ENCODE measurements at places on chromosomes 7 and 10.

- DNase-seq = no peak
Observed at GRCh38 chr7:77327067-77327931, 88.8 kb downstream of the GSAP start.

DNA sequence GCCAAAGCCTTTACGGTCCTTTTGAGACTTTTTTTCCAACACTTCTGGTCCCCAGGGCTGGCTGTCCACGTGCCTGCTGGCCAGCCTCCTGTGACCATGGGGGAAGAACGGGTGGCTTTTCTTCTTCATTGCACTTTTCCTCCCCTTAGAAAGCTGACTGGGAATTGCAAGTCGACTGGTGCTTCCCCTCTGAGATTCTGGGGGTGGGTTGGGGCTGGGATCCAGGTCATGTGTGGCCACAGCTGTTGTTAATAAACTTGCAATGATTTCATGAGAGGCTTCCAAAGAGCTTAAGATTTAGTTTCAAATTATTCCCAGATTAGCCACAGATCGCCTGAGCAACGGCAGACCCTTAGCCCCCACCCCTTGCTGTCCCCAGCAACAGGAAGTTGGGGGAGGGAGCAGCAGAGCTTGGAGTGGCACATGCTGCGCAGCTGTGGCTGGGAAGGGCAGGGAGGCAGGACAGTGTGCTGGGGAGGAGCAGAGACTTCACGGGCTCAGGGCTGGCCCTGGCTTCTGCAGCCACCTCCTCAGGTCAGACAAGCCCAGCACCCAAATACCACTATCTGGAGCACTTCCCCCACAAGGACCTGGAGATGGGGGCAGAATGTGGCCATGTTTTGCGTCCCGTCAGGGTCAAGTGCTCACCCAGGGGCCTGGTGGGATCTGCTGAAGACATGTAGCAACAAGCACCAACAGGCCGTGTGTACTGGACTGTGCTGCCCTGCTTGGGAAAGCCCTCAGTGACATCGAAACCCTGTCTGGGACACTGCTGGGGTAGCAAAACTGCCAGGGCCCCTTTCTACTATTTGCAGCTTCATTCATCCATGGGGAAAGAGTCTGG is 147.1 kb downstream of the RNF216 start:
- DNase-seq = no peak

- no peak for DNase-seq
Observed at GRCh38 chr10:7563368-7563767, 103.4 kb downstream of the ITIH5 start.

- DNase-seq = no peak
Observed at GRCh38 chr10:110651044-110651958, 7.2 kb downstream of the RBM20 start.

- no peak for DNase-seq
Observed at GRCh38 chr7:133702078-133702477, 425.1 kb upstream of the LRGUK start.

- no peak for DNase-seq
Observed at GRCh38 chr7:106064771-106065574, 47.1 kb downstream of the SYPL1 start.

DNA sequence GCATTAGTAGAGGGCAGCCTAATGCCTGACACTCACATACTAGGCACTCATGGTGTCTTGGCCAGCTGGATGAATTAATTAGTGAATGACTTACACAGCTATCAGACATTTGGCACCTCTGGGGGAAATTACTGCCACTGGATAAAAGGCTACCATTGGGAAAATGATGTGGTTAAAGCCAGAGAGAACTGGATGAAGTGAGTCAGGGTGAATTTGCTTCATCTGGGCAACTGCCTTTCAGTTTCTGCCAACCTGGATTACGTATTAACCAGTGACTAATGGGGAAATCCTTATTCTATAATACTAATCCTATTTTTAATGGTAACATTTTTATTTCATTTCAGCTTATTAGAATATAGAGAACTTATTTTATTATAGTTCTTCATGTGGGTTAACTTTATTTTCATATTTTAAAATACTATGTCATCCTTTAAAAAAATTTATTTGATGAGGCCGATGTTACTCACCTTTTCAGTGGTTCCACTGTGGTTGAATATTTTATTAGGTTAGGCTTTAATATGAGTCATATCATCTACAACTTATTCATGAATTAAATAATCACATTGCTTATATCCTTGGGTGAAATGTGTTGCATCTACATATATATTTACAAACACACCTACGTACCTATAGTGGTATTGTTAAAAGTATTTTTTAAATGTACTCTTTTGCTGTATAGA is 85.6 kb upstream of the CAPZA2 start:
- no peak for DNase-seq

DNA sequence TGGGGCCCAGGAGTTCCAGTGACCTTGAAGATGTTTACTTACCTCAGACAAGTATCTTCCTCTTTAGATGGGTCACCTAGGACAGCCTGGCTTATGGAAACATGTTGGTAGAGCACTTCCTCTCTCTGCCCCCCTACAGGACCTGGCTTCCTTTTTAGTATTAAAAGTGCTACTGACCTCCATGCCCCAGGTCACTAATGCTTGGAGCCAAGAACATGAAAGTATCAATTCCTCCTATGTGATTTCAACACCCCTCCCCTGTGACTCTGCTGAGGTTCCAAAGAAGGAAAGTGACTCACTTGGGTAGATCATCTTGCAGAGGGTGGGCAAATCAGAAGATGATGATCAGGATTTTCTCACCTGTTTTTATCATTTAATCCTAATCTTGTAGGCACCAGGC is 125.3 kb upstream of the CCDC6 start:
- DNase-seq = no peak

- DNase-seq = no peak
Observed at GRCh38 chr7:117041007-117041406, 87.7 kb downstream of the ST7 start.

GRCh38 chr7:124898531-124898930 is 31.1 kb downstream of the POT1 start:
- DNase-seq = no peak

- no peak for DNase-seq
Observed at GRCh38 chr10:22455068-22455857, 110.0 kb downstream of the SPAG6 start.

GRCh38 chr7:39051279-39051678 is 73.6 kb downstream of the POU6F2 start:
- DNase-seq = no peak

GRCh38 chr7:106599343-106599698 is 61.6 kb downstream of the CCDC71L start:
- DNase-seq = no peak

DNA sequence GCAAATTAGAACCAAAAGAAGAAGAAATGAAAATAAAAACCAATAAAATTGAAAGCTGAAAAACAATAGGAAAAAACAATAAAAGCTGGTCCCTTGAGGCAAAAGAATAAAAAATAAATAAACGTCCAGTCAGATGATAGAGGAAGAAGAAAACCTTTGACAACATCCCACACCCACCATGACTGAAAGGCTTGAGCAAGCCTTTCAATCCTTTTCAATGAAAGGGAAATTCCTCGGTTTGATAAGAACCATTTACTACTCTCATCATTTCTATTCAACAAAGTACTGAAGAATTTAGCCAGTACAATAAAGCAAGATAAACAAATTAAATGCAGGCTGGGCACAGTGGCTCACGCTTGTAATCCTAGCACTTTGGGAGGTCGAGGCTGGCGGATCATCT is 3.8 kb downstream of the SLC25A40 start:
- DNase-seq = no peak

DNA sequence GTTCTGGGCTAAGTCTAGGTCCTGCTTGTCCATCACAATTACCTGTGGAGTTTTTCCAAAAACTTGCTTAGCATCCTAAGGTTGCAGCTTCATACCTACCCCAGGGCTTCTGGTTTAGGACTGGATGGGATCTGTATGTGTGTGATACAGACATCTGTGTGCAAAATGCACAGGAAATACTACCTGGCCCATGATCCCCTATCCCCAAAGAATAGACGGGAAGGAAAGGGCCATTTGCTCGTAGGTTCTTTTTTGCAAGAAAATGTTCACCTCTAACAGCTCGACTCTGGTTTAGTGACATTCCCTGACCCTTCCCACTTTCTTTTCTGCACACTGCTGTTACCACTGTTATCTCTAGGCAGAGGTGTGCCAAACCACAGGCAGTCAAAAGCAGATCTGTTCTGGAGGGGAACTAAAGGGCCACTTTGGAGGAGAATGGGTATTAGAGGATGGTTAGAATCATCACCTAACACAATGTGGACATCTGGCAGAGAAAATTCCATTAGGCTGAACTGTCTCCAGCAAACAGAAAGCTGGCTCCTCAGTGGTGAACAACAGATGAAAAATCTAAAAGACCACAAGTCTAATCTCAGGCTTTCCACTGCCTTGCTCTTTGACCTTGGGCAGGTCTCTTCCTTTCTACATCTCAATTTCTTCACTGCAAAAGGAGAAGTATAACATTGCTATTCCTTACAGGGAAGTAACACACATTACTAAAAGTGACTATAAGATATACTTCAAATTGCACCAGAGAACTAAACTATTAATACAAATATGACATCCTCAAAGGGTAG is 107.4 kb downstream of the UBE2H start:
- no peak for DNase-seq

DNA sequence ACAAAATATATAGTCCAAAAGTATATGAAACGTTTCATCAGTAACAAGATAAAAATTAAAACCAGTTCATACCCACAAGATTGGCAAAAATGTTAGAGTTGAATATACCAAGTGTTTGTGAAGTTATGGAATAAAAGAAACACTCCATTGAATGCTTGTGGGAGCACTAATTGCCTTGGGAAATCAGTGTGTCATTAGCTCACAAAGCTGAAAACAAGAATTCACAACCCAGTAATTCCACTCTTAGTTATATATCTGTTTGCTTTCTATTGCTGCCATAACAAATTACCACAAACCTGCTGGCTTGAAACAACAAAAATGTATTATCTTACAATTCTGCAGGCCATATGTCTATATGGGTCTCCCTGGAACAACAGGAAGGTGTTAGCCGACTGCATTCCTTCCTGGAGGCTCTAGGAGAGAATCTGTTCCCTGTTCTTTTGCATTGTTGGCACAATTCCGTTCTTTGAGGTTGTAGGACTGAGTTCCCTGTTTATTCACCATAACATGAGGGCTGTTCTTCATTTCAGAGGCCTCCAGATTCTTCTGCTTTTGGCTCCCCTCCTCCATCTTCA is 45.7 kb downstream of the SEM1 start:
- DNase-seq = no peak

DNA sequence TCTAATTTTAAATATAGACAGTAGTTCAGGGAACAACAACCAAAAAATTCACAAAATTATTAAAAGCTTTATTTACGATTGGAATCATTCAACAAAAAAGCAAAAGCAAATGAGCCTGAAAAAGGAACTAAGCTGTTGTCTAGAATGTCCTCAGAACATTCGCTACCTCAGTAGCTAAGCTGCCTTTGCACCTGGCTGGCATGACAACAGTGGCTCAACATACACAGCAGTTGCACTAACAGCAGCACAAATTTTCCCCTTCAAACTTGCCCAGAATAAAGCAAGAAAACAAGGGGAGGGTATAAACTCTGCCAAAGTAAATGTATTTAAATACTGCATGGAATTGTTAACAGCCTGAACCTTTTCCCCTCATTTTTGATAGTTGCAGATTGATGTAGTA is 70.4 kb upstream of the GRID1 start:
- no peak for DNase-seq

DNA sequence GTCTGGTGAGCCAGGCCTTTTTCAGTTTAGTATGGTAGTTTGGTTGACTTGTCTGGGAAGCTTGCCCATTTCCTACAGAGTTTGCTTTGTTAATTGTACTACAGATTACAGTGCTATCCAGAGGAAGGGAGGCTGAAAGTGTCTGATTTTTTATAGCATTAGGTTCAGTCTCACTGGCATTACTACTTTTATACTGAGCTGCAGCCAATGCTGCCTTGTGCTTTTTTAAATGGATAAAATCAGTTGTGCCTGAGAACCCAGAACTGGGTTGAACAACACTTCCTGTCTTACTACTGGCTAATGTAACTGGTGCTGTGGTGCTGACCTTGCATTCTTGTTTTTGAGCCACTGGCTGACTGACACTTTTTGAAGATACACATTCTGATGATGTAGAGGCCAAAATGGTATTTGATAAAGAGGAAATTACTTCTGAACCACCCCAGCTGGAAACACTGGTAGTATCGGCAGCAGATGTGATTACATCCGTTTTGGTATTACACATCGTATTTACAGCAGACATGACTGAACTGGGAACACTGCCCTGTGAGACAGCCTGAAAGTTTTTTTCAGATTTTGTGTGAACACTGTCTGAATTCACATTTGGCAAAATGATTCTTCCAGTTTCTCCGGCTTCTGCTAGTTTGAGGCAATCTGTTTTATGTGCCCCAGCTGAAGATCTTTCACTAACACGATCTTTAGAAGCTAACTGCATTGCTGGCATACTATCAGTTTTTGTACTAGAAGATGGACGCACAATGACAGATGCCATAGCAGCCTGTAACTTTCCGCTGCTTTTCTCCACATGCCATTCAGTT is 74.1 kb downstream of the NRBF2 start:
- no peak for DNase-seq

DNA sequence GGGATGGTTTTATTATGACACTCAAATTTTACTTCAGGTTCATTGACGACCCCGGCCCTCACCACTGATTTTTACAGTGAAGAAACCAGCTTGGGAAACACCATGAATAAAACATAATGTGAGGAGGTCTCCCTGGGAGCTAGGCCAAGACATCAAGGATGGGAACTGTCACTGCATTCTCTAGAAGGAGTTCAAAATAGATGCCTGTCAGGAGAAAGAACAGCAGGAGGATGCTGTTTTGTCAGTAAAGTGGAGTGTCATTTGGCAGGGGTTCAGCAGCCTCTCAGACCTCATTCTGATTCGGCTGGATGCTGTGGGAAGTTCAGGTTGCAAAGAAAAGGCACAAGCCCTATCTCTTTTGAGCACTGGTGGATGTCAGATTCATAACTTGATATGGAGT is 360.3 kb upstream of the C7orf33 start:
- no peak for DNase-seq

DNA sequence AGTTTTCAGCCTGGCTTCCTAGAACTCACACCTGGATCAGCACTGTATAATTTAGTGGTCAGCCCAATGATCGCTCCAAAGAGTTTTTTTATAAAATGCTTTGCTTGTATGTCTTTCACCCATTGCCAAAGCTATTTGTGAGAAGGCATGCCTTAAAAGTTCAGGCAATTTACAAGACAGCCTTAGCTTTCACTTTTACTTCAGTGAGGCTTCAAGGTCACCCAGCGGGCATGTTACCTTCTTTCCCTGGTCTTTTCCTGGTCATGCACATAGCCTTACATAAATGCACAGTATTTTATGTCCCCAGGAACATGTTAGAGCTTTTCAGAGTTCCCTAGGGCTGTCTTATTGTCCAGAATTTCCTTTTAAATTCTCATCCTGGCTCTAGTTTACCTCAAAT is 179.9 kb upstream of the TMEM72 start:
- no peak for DNase-seq

DNA sequence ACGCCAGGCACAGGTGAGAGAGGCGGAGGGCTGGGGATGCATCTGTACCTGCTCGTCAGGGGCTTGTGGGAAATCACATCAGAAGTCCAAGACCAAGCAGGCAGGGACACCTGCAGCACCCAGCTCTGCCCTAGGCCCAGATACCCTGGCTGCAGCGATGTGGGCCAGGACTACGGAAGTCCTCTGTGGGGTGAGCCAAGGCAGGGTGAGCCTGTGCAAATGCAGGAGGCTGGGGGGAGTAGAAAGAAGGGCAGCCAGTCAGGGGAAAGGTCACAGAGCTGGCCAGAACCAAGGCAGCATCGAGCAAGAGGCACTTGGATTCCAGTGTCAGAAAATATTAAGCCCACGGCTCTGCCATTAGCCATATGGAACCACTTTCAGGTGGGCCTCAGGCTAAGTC is 85.2 kb downstream of the TNS3 start:
- no peak for DNase-seq

- no peak for DNase-seq
Observed at GRCh38 chr7:142414135-142414534, 156.3 kb upstream of the PRSS58 start.
